Fibroblast of skin of scalp (primary cell): ENCODE measurements at places on chromosomes 6 and 20.
A peak's percentile ranks its signal among the peaks of the same experiment; 100 is the strongest.

DNA sequence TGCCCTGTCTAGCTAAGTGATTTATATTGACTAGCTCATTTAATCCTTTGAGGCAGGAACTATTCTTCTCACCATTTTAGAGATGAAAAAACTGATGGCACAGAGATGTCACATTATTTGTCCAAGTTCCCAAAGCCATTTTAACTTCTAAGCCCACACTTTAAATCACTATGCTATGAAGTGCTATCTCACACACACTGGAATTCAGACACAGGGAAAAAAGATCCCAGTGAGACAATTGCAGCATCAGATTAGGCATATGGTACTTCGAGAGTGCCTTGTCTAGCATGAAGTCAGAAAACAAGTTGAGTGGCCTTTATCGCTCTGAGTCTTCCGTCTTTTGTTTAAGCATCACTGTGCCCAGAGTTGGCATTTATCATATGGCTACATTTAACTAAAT lies 54.1 kb upstream of the PDE7B start:
- DNase-seq, result no peak

- DNase-seq, result peak; percentile 23
Measured at GRCh38 chr20:64131406-64131805, 24.0 kb upstream of the NPBWR2 start.

- no peak for DNase-seq
Measured at GRCh38 chr6:157660414-157660813, 162.6 kb upstream of the SNX9 start.

- peak; percentile 52 for DNase-seq
Measured at GRCh38 chr6:97059473-97059872, 134.9 kb downstream of the KLHL32 start.

GRCh38 chr6:98824162-98824901 lies 10.0 kb upstream of the POU3F2 start:
- no peak for DNase-seq
